ENCODE measurements at places on chromosomes 2 and 18. TPM values are rescaled to one million over a fixed set of nuclear protein-coding genes. Genes with fewer than 3 reads are reported as not detected.
A peak's percentile ranks its signal among the peaks of the same experiment; 100 is the strongest.

CYBRD1 gene
- total RNA-seq, result 8.9 TPM

ACVR1C gene
- total RNA-seq, result 0.12 TPM

DNA sequence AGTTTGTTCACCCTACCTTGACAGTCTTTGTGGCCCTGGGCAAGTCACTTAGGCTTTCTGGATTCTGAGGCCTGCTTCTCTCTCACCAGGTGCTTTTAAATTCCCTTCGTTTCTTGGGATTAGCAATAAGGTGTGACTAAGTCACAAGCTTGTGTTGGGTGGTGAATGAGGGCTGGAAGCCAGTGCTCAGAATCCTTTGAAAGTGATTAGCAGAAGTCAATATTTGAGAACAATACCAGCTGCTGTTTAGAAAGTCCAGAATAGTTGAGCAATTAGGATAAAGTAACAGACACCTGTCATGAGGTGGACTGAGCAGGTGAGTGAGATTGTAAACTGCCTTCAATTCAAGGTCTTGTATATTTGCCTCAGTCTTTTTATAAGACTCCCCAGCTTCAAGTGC is 19.3 kb upstream of the MGAT5 start:
- no peak for DNase-seq

PCARE gene
- total RNA-seq, result not detected

- no peak for DNase-seq
These were observed 100.9 kb downstream of the ARL4C start for GRCh38 chr2:234395891-234396420.

GRCh38 chr2:85933753-85934594 is 45.2 kb upstream of the ST3GAL5 start:
- DNase-seq, result no peak

GRCh38 chr2:126635281-126635680 is 20.7 kb upstream of the GYPC start:
- peak; percentile 82 for DNase-seq

REG3G gene
- not detected for total RNA-seq

DNA sequence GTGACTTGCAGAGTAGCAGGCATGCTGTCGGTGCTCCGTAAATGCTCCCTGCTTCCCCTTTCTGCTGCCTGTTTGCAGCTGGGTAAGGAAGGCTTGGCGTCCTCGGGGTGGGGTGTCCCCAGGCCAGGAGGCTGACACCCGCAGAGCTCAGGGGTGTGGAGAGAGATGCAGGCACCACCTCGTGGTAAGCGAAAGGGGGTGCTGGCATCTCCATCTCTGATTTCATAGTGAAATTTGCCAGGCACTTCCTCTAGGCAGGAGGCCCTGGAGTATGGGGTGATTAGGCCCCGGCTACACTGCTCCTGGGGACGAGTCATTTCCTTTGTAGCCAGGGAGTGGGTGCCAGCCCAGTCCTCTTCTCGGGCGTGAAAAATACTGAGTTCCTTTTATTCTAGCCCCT is 160.4 kb downstream of the KLHL29 start:
- no peak for DNase-seq

DNA sequence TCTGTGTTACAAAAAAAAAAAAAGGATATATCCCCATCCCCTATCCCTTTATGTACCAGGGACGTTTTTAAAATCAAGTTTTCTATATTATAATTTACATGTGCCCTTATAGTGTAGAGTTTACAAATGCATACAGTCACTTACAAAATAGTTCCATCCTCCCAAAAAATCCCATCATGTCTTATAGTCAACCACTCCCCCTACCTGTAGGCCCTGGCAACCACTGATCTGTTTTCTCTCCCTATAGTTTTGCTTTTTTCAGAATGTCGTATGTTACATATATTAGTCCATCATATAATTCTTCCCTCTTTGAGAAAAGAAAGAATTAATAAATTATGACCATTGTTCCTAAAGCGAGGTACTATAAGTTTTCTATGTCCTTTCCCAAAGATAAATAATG is 17.8 kb downstream of the CFAP210 start:
- no peak for DNase-seq

DNA sequence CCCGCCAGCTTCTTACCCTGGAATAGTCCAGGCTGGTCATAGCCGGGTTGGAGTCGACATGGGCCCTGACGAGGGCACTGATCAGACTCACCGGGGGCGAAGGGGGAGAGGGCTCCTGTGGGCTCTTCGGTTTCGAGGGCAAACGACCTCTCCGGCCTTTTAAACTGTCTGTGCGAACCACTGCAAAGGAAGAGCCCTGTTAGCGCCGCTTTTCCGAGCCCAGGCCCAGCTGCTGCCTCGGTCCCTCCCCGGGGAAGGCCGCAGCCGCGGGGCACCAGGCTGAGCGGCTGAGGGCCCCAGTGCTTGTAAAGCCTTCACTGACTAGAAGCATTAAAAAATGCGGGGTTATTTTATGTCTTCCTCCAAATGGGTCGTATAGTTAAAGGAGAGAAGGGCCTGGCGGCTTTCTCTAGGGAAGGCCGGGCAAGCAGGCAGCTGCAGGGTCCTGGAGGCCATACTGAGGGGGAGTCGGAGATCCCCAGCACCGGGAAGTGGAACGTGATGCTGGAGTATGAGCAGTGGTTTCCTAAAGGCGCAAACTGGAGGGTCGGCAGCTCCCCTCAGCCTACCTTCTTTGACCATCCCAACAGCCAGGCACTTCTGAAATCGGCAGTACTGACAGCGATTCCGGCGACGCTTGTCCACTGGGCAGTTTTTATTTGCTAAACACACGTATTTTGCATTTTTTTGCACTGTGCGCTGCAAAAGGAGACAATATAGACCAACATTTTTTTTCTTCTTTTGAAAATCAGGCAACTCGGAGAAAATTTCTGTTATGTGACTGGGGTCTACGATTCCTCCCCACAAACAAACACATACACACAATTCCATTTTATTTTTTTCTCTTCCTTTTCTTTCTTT is 4.5 kb downstream of the NR4A2 start:
- DNase-seq, result no peak

HOXD8 gene
- not detected for total RNA-seq

DNA sequence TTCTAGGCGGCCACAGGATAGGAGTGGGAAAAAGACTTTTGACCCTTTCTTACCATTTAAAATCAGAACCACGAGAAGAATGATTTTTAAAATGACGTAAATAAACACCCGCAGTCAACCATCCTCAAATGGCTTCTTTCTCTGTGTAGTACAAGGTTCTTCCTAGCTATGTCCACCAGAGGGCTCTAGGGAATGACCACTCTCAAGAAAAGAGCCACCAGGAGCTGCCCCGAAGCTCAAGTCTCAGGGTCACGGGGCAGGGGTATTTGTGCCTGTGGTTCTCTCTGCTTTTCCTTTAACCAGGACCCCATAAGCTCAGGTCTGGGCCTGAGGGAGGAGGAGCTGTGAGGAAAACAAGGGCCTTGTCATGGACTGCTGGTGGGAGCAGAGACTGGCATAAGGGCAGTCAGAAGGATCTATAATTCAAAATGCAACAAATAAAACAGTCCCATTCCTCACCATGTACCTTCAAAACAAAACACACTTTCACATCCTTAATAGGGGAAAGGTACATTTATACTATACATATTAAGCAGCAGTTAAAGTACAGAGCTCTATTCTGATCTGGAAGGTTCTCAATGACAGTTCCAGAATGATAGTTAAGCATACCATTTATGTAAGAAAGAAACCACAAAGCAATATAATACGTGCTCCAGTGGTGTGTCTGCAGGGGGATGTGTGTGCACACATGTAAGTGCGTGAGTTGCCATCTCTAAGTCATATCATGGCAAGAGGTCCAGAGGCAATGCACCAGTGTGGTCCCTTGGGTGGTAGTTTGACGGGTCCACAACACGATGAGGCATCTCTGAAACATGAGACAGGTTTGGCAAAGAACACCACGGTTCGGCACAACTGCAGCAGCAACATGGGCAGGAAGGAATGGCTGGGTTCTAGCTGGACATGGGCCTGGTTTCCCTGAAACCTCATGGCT is 18.6 kb downstream of the LYPD1 start:
- peak; percentile 44 for DNase-seq

DNA sequence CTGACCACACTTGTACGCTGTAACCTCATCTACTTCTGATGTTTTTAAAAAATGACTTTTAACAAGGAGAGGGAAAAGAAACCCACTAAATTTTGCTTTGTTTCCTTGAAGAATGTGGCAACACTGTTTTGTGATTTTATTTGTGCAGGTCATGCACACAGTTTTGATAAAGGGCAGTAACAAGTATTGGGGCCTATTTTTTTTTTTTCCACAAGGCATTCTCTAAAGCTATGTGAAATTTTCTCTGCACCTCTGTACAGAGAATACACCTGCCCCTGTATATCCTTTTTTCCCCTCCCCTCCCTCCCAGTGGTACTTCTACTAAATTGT is 2.1 kb downstream of the RHOB start:
- DNase-seq, result no peak

DNA sequence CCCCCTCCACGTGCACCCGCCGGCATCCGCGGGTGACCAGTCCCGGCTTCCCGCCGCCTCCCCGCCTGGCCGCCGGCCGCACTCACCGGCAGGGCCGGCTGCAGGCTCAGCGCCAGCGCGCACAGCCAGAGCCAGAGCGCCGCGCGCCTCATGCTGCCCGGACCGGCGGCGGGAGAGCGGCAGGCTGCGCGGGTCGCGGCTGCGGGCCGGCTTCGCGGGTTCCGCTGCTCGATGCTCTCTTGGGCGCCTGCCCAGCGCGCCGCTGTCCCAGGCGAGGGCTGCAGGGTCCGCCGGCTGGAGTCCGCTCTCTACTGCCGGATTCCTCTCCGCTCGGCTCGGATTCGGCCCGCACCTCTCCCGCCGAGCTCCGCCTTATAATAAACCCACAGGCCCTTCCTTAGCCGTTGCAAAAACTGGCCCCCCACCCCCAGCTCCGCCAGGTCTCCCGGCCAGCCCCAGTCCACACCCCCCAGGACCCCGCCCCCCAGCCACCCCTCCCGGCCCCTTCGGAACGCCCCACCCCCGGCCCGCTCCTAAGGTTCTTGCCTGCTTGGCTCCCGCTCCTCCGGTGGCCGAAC is at the start of gene SDC1:
TSS of gene SDC1 (minus strand) at position 415 of the 578 bp plus-strand sequence. CDS start at position 152, 263 bp downstream.
- peak; percentile 45 for DNase-seq

- DNase-seq, result peak; percentile 82
These were observed 102.6 kb upstream of the ITGA4 start for GRCh38 chr2:181354626-181355025.

GRCh38 chr2:44741507-44741906 is 200.0 kb upstream of the SIX3 start:
- peak; percentile 3 for DNase-seq

DNA sequence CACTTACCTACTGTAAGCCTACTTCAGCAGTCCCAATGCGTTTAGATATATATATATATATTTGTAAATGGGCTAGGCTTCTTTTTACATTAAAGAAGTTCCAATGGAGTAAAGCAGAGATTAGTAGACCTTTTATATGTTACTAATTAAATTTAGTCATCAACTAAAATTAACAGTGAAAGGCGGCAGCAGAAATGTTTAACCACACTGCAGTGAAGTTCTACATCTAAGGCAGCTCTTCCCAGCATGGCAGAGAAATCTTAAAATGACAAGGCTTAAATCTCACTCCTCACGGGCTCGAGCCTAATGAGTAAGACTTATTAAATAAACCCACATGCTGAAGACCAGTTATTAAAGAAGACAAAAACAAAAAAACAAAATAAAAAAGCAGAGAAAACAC is 19.1 kb upstream of the KANSL1L start:
- DNase-seq, result no peak

NT5C1B gene
- total RNA-seq, result not detected

DNA sequence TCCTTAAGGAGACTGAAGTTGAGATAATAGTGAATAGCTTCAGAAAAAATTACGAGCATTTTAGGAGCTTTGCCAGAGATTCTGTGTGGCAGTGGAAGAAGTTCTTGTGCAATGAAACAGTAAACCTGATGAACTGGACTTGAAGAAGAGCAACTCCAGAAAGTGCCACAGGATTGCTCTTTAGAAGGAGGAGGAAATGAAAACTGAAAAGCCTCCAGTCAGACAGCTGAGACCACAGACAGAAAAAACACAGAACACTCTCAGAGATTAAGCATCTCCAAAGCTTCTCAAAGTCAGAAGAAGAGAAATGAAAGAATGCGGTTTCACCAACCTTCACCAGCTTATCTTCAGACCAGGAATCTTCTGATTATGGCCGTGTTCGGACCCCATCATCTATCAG is 329.7 kb upstream of the CNTNAP5 start:
- no peak for DNase-seq

DNA sequence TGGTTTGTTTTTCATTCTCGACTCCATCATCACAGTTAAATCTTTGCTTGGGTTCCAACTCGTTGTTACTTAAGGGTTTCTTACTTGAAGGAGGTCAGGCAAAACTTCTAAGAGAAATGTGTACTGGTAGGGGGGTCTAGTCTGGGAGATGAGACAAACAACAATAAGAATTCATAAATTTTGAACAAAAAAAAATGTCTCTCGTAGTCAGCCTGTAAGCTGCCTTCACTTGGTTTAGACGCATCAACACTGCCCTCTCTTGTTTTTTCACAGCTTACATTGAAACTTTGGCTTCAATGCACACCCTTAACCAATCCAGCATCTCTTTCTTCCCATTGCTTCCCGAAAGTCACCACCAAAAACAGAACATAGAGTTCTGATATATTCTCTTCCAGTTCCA is 576.4 kb upstream of the PIK3C3 start:
- peak; percentile 54 for DNase-seq

DNA sequence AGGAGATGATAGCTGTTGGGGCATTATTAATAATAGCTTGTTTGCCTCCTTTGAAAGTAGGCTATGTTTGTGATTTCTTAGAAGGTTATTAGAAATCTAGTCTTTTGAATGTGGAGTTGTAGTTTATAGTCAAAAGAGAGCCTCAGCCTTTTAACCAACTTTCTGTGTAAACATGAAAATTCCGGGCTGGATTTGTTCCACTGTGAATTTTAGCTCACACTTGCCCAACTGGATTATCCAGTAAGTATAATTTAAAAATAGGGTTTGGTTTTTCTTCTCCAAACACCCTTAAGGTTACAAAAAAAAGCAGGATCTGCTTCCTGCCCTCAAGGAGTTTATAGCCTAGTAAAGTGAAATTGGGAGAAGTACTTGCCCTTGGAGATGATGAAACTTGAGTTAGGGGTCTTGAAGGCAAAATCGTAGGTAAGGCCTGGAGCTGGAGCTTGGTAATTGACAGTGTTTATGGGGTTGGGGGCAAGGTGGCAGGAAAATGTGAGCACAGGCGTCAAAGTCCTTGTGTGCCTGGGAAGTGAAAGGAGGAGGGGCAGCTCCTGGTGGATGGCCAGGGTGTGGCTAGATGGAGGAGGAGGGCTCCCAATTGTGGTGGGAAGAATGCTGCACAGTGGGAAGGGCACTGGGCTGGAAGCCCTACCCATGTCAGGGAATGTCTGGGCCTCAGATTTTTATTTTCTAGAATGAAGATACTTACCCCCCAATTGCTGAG is 21.3 kb downstream of the ITGA6 start:
- no peak for DNase-seq

SH3RF3 gene
- 21.7 TPM for total RNA-seq

DNA sequence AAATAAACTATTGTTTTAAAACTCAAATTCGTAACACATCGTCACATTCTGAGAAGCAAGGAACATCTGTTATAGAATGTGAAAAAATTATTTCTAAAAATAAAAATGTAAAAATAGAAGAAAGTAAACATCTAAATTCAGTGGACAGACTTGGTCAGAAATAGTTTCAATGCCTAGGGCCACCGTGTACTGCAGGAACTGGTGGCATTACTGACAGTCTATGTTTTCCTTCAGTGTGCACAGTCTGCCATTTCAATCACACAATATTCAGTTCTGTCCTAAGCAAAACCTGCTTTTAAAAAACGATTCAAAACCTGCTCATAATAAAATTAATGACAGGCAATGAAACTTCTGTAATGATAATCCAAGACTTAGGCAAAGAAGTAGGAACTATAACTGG is 190.1 kb downstream of the ERBB4 start:
- DNase-seq, result no peak
